ENCODE measurements at places on chromosomes 3 and 15.

DNA sequence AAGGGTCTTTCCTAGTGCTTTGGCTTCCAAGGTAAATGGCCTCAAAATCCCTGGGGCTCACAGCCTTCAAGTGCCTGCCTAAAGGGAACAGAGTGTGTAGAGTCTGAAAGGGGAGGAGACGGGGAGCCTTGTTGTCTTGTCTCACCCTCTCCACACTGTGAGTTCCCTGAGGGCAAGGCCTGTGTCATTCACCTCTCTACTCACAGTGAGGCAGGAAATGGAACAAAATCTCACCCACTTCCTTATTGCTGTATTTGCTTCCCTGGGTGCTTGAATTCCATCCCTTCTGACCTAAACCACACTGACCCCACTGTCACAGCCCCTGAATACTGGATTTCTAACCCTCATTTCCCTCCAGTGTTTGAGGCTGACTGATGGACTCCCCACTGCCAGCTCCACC, 197.5 kb downstream of the EPHB1 start:
- DNase-seq: no peak

DNA sequence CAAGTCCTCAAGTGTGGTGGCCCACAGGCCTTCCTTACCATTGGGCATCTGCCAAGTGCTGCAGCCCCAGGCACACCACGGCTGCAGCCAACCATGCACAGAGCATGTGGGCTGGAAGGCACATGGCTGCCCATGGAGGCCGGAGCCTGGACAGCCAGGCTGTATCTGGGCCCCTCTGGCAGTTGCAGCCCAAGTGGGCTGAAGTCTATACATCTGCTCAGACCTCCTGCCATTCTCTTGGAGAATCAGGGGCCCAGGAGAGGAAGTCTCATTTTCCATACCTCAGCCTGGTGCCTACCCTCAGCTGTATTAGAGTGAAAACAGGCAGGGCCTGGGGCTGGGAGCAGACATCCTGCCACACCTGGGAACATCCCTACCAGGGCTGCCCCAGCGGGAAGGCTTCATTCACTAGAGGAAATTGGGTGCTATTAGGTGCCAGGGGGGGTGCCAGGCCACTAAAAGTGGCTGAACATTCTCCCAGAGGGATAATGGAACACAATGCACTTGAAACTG, 48.0 kb upstream of the SLCO2A1 start:
- no peak for DNase-seq

GRCh38 chr3:116306720-116307119, 138.6 kb downstream of the LSAMP start:
- DNase-seq: no peak

- no peak for DNase-seq
These were observed 285.9 kb downstream of the XXYLT1 start for GRCh38 chr3:194985031-194985578.

DNA sequence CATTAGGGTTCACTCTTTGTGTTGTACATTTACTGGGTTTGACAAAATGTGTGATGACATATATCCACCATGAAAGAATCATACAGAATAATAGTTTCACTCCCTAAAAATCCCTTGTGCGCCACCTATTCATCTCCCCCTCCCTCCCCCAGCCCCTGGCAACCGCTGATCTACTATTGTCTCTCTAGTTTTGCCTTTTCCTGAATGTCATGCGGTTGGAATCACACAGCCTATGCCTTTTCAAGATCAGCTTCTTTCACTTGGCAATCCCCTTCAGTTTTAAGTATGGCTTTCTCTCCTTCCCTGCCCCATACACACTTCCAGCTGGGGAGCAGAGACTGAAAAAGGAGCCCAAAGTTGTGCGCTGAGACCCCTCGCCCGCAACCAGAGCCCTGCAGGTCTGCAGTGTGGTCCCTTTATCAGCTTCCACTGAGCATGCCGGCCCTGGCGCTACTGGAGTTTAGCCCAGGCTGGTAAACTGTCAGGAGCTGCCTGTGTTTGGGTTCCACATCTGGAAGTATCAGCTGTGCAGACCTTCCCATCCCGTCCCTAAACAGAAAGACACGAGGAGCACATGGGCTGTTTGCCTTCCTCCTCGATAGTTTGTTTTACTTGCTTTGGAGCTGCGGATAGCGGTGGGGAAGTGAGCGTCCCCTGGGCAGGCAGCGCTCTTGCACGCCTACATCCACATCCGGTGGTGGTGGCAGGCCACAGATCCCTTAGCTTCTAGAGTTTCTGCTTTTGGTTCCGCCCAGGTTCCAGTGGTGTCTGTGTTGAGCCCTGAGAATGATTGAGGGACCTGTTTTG, 12.3 kb downstream of the BOC start:
- no peak for DNase-seq

DNA sequence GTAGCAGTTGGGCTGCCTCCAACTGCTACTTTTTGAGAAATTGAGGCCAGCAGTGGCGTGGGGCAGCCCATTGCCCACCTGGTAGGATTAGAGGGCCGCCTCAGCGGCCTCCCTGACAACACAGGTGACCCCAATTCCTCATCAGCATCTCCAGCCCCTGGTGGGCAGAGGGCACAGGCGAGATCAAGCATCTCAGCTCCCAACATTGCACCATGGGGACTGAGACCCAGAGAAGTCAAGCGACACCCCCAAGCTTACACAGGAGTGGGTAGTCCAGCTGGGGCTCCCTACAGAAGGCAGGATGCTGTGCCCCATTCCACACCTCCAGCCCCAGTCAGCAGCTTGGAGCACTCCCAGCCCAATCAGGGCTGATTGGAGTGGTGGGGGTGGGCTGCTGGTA, 228 bp upstream of the H1-8 start:
- DNase-seq: no peak

Data from naive thymus-derived CD8-positive, alpha-beta T cell (primary cell).